Astrocyte of the spinal cord (primary cell): ENCODE measurements at places on chromosomes 2 and 18.

GRCh38 chr18:63917817-63918216 lies 10.1 kb downstream of the SERPINB10 start:
- DNase-seq, result no peak

GRCh38 chr2:99842451-99842850 lies 299.9 kb downstream of the AFF3 start:
- no peak for DNase-seq

DNA sequence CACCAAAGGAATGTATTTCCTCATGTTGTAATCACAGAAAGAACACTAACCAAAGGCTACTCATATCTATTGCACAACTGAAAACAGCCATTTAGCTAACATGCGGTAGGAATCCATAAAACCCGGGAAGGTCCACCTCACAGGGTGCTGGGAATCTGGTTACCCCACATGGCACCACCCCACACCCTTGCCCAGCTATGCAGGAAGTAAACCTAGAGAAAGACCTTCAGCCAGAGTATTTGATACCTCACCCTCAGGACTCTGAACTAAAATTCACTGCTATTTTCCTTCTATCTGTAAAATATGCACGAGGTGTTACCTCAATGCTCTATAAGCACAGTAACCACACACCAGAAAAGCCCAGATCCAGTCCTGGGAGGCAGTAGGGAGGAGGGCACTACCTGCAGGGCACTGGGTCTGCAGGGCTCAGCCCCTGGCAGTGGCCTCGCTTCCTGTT lies 45.8 kb downstream of the PTPN2 start:
- DNase-seq, result peak; percentile 84

DNA sequence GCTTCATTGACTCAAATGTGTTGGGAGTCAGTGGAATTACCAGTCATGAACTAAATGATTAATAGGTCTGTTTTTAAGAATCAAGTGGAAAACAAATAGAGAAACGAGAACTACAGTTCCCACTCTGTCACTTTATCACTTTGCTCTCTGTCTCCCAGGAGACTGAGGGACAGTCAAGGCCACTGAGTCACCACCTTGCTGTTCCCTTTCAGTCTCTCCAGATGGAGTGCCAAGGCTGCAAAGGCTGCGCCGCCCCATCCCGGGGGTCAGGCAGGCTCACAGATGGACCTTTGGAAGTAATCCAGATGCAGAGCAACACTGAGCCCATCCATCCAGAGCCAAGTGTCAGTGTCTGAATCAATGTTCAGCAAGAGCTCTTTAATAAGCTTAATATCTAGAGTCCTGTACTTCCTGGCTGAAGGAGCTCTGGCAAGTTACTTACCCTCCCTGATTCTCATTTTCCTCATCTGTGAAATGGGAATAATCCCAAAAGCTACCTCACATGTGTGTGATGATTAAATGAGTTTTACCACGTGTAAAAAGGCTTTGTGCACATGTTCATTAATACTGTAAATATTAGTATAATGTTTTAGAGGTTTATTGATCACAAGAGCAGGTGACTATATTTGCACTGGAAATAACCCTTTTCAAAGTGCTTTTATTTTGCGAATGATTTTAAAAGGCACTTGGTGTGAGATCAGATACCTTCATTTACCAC lies 43.0 kb upstream of the EFEMP1 start:
- DNase-seq, result peak; percentile 24

DNA sequence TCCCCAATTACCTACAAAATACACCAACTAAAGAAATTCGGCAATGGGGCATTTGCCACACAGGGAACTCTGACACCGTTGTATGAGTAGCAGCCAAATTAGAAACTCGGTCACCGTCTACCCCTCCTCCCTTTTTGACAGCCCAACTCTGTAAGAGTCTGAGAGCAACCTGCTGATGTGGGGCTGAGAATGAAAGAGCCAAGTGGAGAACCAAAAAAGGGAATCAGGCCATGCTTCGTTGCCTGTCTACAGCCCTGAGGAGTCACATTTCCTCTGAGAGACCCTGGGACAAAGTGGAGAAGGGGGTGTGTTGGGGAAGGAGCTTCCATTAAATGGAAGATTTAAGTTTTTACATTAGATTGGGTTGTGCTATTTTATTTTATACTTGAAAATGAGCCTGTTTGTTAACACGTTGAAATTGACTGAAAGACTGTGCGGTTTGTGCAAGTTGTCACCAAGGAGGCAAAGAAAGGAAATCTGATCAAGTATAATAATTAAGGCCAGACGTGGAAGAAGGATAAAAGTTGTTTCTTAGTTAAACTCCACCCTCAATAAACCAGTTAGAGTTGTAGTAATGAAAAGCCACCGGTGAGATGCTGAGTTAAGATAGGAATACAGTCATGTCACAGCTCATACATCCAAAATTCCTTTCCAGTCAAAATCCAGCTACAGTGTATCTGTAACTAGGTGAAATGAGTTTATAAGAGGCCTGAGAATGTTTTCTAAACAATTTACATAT lies 131.7 kb upstream of the CREB1 start:
- no peak for DNase-seq

DNA sequence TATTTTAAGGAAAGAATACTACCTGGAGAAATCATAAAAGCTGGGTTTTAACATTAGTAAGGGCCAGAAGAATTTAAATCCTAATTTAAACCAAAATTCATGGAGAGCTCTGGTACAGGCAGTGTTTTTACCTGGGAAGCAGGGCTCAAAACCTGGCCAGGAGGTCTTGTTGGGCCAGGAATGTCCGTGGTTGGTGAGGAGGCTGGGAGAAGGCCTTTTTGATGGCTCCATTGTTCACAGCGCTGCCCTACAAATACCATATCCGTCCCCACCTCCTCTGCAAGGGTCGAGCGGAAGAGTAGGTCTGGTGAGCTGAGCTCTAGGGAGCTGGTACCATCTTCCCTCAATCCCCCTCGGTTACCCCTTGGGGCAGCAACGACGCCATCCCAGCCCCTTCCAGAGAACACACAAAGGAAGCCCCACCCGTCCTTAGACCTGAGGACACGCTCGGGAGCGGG lies 10.9 kb upstream of the HOXD1 start:
- DNase-seq, result no peak

GRCh38 chr2:105522645-105523044 lies 123.8 kb upstream of the FHL2 start:
- no peak for DNase-seq

DNA sequence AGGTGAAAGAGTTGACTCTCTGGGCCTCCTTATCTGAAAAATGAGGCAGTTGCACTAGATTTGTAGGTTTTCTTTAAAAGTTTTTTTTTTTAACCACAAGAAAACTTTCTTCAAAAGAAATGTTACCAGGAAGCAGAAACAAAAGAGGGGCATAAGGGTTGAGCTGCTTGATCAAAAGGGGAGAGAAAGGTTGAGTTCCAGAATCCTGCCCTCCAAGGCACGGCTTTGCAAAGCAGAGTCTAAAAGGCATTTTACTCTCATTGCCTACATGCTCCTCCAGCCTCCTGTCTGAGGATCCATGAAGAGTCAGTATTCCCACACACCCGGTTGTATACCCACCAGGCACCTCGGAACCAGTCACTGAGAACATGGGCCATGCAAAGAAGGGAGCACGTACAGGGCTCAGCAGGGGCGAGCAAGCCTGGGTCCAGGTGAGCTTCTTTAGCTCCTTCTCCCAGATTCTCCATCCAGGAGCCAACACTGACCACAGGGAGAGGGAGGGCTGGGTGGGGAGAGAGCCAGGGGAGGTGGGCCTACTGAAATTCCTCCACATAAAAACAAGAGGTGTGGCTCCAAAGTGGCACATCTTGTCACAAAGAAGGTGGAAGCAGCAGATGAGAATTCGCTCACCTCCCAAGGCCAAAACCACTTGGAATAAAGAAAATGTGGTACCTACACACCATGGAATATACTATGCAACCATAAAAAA lies 116.0 kb upstream of the EPC2 start:
- no peak for DNase-seq

DNA sequence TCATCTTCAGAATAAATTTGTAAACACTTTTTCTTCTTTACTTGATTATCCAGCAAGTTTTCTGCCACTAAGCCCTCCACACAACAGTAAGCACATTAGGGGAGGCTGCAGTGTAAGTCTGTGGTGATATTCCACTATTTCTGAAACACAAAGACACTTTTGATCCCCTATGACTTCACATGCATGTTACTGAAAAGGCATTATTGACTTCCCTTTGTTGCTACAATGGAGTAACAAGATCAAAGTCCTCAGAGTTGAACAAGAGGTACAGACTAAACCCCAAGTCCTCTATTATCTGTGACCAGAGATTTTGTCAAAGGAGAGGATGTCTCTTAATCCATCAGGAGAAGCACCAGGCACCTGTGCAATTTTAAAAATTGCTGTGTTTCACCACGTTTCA lies 157.9 kb downstream of the CD226 start:
- DNase-seq, result no peak

GRCh38 chr18:59918997-59919396 lies 19.2 kb downstream of the PMAIP1 start:
- DNase-seq, result no peak

DNA sequence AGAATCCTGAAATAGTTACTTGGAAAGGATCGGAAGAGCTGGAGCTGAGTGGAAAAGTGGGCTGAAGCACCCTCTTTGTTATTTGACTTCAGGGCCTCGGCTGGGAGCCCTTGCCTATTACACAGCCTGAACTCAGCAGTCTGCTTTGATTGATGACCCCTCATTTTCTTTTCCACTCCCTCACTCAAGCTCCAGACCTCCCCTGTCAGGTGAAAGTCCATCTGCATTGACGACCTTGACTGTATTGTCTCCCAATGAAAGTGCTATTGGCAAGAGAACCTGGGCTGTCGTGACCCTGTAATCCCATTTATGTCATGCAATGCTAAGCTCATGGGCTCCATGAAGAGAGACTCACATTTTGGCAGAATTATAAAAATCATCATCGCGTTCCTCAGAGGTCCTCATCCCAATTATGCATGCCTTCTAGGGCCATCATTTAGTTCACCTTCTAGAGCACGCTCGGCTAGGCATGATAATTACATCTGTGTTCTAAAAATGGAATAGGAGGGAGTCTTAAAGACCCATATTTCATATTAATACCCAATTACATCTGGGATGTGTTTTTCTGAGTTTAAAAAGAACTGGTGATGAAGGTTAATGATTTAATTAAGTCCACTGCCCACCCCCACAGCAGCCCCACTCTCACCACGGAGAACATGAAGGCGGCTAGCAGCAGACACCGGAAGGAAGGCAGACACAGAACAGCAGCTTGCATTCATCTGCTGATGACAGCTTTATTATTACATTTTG lies 472.5 kb downstream of the PID1 start:
- no peak for DNase-seq

DNA sequence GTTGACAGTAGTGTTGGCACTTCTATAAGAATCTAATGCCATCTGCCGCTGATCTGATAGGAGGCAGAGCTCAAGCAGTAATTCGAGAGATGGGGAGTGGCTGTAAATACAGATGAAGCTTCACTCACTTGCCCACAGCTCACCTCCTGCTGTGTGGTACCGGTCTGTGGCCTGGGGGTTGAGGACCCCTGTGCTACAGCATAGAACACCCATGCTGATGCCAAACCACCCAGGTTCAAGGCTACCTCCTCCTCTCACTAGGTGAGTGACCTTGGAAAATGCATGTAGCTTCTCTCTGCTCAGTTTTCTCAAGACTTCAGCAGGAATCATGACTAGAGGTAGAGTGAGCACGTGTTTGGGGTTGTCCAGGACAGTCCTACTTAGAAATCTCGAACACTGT lies 263.4 kb downstream of the SH3BP4 start:
- DNase-seq, result no peak

DNA sequence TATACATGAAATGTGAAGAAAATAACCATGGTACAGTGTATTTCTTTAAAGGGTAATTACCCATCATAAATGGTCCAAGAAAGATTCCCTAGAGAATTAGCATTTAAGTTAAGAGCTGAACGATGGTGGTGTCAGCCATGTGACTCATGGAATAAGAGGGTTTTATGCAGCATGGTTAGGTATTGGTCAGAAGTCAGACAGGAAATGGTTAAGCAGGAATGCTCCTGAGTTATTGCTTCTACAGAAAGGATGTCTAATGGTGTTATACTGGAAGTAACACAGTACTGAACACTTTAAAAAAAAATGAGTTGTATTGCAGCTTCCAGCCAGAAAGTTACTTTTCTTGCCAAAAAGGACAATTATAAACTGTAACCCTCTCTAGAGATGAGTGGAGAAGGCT lies 72.7 kb upstream of the UBE2E3 start:
- peak; percentile 84 for DNase-seq

DNA sequence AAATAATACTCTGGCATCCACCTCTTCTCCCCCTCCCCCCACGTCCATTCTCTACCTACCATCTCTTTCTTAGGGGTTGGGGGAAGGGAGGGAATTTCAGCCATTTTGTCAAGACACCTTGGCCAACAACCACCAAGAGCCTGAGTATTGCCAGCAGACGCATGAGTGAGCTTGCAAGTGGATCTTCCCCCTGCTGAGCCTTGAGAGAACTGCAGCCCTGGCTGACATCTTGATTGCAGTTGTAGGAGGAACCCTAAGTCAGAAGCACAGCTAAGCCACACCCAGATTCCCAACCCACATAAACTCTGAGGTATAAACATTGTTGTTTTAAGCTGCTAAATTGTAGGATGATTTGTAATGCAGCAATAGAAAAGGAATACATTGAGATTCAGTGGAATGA lies 165.6 kb downstream of the TMEFF2 start:
- no peak for DNase-seq

DNA sequence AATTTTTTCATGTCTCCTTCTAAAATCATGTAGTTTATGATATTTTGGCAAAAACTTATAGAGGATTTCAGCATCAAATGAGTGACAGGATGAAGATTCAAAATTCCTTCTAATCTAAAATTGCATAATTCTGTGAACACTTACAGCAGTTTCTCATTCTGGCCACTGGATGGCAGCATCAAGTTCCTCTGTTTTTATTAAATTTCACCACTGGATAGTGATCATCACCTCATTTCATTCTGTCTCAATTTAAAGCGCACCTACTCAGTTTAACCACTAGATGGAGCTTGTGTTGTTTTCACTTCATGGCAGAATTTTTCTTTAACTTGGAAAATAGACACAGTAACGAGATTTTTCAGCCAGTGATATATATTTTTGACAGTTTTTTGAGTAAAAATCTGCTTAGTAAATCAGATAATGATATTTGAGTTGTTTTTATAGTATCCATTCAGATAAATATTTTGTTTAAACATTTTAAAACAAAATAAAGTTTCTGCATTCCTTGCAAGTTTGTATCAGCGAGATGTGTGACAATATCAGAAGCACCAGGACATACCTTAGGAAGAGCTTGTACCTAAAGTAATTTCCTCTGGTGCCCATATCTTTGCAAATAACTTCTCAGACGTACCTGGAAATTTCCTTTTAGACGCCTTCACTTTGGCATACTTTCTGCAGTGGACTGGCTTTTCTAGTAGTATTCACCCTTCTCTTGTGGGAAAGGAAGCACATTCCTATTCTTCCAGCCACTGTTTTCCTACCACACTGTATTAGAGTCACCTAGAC lies 94.7 kb upstream of the ARHGAP15 start:
- peak; percentile 86 for DNase-seq
